ENCODE measurements at places on chromosomes 13 and 19.

GRCh38 chr13:30600496-30600895 is 17.2 kb upstream of the USPL1 start:
- DNase-seq = no peak

GRCh38 chr19:10346509-10346908 is 7.1 kb upstream of the ICAM3 start:
- no peak for DNase-seq

- no peak for DNase-seq
Measured at GRCh38 chr13:113947311-113948033, 26.4 kb downstream of the C13orf46 start.

DNA sequence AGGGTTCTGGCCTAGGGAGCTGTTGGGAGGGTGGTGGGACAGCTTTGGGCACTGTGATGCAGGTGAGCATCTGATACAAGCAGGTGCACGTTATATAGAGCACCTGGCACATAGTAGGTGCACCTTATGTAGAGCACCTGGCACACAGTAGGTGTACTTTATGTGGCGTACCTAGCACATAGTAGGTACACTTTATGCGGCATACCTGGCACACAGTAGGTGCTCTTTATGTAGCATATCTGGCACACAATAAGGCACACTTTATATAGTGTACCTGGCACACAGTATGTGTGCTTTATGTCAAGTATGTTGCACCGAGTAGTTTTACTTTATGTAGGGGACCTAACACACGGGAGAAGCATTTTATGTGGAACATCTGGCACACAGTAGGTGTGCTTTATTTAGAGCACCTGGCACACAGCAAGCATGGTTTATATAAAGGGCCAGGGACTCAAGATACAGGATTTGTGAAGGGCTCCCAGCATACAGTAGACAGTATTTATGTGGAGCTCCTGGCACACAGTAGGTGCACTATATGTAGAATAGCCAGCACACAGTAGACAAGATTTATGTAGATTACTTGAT is 1.6 kb upstream of the CYP4F12 start:
- no peak for DNase-seq

GRCh38 chr19:29952646-29953045 is 10.6 kb downstream of the URI1 start:
- DNase-seq = no peak

DNA sequence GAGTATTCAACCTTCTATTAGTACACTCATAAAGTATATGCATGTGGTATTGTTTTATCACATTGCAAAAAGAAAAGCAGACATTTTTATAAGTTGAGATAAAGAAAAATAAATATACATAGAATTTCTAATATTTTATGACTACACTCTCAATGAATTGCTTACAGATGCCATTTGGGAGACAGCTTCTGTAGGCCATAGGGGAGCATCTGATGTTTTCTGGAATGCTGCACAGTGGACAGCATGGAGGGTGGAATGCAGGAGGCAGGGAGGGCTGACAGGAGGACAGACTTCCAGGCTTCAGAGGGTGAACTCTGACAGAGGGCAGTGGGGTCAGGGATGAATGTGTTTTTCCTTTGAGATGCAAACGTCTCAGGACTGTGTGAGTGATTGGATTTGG is 45.8 kb downstream of the MIPEP start:
- no peak for DNase-seq

- DNase-seq = no peak
Measured at GRCh38 chr19:2607712-2608601, 94.5 kb downstream of the GNG7 start.

DNA sequence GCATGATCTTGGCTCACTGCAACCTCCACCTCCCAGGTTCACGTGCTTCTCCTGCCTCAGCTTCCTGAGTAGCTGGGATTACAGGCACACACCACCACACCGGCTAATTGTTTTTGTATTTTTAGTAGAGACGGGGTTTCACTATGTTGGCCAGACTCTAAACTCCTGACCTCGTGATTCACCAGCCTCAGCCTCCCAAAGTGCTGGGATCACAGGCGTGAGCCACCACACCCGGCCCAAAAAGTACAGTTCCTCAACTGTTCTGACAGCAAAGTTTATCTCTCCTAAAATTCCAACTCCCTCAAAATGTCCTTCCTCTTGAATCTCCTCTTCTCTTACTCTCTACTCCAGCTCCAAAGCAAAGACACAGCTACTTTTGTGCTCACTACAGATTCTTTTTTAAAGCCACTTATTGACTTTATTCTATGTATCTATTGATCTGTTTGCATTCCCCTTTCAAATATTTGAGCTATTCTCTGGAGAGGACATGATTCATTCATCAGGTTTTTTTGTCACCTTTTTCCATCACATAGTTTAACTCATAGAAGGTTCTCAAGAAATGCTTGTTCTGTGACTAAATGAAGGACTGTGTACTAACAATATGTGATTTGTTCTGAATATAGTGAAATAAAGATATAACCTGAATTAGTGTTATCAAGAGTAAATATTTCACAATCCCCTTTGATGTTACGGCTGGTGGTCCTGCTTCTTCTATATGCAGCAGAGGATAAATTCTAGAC is 142.2 kb downstream of the TBC1D4 start:
- DNase-seq = no peak

- DNase-seq = no peak
Measured at GRCh38 chr19:46859637-46860124, 1.1 kb upstream of the ARHGAP35 start.

DNA sequence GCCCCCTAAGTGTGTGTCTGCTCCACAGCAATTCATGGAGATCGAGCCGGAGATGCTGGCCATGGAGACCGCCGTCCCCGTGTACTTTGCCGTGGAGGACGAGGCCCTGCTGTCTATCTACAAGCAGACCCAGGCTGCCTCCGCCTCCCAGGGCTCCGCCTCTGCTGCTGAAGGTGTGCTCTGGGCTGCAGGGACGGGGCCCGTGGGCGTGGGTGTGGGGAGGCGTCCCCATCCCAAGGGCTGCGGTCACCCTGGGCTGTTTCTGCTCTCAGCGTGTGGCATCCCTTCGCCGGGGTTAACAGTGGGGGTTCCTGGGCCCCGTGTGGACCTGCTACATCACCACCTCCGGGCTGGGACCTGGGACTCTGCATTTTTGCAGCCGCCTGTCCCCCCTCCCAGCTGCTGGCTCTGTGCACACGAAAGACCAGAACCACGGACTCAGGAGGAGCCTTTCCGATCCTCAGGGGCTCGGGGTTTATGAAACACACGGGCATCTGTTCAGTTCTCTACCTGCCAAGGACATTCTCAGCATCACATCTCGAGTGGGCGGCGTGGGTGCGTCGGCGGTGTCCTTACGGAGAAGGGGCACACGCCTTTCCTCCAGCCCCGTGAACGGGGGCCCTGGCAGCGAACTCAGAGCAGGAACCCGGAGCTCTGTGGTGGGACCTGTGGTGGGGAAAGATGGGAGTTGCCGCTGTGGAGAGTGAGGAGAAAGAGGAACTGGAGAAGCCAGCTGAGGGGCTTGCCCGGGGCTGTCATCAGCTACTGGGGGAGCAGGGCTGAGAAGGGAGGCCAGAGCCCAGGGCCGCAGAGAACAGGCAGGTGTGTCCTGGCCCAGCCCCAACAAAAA is 7.8 kb downstream of the NCLN start:
- no peak for DNase-seq

DNA sequence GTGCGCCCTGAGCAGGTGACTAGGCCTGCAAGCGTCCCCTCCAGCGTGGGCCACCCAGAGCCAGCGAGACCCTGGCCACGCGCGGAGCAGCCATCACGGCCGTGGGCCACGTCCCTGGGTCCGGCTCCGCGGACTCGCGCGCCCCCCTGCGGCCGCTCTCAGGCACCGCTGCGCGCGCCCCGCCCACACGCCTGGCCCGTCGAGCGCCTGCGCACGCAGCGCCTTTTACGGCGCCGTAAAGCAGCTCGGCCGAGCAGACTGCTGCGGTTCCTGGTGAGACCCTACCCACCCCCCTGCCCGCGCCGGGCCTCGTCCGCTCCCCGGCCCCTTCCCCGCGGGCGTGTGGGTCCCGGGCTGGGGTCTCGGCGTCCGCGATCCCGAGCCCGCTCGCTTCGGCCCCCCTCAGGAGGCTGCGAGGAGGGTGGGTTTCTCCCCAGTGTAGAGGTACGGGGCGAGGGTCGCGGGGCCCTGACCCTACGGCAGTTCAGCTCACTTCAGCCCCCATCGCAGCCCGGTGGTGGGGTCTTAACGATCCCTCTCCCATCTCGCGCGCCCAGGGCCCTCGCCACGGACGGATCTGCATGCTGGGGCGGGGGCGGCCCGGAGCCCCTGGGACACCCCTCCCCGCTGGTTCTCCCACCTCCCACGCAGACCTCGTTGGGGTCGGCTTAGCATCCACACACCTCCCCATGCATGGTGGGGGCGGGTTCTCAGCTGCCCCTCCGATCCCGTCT is at the start of gene TRAPPC5:
Gene TRAPPC5 (plus strand): TSS at position 228 of the 734 bp plus-strand sequence. CDS start 1,421 bp downstream, outside the sequence.
- no peak for DNase-seq

DNA sequence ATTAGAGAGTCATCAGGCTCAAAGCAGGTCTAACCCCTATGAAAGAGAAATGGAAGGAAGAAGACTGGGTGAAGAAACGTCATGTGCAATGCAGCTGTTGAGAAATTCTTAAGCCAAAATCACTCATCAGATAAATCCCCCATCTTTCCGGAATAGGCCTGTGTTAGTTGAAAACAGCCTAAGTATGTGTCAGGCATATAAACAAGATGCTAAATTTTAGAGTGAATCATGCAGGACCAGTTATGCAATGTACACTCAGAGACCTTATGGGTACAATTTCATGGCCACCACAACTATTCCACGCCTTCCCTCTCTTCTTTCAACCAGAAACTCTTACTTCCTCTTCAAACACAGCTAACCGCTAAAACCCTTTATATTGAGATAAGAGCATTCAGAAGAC is 717.7 kb upstream of the ATXN8OS start:
- peak; percentile 4 for DNase-seq

GRCh38 chr13:98741741-98742435 is 10.6 kb downstream of the SLC15A1 start:
- DNase-seq = no peak

DNA sequence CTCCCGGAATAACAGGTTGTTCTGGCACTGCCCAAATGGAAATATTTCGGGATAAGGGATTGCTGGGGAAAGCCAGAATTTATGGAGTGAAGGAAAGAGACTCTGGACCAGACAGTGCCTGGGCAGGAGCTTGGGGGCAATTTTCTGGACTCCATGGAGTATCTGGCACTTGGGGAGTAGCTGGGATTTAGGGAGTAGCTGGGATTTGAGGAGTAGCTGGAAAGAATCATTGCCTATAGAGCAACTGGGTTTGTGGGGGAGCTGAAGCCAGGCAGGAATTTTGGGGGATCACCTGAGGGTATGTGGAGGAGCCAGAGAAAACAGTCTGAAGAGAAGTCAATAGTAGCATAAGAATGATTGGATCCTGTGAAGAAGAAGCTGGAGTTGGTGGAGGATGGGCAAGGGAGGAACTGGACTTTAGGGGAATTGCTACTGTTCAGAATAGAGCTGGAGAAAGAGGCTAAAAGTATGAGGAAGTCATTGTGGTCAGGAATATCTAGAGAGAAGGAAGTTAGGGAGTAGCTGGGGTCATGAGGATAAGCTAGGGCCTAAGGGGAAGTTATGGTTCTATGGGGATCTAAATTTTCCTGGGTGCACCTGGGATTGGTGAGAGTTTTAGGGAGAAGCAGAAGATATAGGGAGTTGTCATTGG is 14.8 kb downstream of the FSD1 start:
- DNase-seq = no peak

DNA sequence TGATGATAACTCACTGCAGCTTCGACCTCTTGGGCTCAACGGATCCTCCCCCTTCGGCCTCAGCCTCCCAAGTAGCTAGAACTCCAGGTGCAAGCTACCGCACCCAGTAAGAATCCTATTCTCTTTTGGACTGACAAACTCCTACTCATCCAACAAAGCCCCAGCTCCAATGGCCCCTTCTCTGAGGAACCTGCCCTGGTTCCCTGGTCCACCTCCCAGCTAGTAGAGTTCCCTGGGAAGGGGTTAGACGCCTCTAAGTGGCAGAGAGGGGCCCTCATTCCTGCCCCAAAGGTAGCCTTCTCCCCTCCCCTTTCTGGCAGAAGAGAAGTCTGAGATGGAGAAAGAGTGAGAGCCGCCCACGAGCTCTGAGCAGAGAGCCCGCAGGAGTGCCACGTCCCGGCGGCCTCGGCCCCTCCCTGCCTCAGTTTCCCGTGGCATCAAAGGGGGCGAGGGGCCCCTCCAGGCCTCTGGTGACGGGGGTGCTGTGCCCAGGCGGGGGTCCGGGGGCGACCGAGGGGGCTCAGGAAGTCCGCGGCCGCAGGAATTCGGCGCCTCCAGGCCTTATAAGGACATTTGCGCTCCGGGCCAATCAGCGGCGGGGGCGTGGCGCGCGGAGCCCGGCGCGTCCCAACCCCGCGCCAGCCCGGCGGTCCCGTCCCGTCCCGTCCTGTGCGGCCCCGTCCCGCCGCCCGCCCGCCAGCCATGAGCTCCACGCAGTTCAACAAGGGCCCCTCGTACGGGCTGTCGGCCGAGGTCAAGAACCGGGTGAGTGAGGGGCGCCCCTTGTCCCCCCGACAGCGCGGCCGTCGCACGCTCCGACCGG is at the start of gene CNN2:
Gene CNN2 (plus strand): TSS at position 649 of the 823 bp plus-strand sequence. CDS start 54 bp downstream, at position 703.
- DNase-seq = no peak

- no peak for DNase-seq
Measured at GRCh38 chr13:22176968-22177520, 506.2 kb downstream of the FGF9 start.

GRCh38 chr13:90385781-90386489 is 961.6 kb upstream of the MIR17HG start:
- no peak for DNase-seq

GRCh38 chr19:44869733-44870470 is 21.2 kb upstream of the TOMM40 start:
- peak; percentile 82 for DNase-seq

DNA sequence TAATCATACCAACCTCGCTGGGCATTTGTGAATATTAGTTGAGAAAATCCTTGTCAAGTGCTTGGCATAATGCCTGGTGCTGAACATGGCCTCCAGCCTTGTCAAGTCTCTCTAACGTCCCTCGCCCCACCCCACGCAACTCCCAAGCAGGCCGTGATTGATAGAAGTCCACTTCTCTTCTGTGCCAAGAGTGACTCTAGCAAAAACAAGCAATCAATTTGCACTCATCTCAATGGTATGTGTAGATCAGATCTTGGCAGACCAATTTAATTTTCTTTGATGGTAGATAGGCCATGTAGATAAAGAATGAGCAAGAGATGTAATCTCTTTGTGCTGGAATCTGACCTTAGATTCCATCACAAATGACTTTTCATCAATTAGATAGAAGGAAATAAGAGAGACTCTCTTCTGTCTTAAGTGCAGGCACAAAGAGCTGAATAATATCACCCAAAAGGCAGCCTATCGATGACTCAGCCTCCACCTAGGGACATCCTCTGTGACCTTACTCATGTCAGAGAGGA is 31.0 kb upstream of the KATNAL1 start:
- DNase-seq = no peak
